Tibial artery (tissue), 4 donors: ENCODE measurements at places on chromosomes 2 and 18.

DNA sequence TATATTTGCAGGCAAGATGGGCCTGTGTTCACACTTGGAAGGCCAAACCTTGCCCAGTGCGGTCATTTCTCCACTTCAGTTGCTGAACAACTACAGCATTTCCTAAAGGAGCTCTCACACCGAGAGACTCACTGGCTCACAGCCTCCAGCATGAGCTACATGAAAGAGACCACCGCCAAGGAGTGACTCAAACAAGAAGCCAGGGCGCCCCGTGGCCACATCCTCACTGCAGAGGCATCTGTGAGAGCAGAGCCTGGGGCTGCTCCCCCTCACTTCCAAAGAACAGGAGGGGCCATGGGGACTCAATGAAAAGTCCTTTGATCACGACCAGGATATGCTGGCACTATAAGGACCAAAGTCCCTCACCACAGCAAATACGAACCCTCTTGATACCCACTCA, 50.0 kb downstream of the TMEM163 start:
- no peak for DNase-seq

DNA sequence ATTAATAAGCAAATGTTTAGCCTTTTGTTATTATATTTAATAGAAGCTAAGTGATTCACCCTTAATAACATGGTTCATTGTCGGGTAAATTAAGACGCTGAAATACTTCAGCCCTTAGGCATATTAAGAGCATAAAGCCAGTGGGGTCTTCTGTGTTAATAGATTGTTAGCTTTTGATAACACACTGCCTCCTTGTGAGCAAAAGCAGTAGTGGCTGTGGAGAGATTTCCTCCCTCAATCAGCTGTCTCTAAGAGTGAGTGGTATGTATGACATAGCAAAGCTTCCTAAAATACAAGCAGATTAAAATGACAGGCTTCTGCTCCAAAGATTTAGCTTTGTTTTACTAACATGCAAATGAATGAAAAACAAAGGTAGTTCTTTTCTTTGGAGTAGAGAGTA, 143.7 kb upstream of the SYT4 start:
- no peak for DNase-seq

DNA sequence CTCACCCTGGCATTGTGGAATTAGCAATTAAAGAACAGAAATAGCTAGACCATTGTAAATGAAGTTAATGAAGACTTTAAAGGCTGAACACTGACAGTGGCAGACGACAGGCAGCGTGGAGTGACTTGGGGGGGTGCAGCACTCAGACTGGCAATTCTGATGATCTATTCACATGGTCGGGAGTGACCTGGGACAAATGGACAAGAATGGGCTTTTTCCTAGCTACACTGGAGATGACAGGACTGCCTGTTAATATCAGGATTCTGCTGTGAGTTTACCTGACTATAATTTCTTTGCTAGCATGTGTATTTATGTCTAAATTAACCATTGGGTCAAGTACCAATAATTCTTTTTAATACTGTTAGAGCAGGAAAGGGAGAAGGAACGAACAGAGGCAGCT, 199.6 kb downstream of the FBXO15 start:
- no peak for DNase-seq

DNA sequence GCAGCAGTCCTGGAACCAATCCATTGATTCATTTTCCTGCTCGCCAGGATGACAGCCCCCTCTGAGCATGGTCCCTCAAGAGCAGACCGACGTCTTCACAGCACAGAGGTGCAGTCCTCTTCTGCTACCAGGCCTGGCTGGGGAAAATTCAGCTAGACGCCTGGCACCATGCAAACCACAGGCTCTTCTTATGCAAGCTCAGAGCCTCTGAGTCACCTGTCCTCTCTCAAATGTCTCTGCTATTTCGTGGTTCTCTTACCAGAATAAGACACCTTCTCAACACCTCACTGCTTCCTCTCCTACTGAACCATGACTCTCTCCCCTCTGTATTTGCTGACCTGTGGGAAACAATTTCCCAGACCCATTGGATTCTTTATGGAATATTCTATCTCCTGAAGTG, 79.8 kb upstream of the CYRIA start:
- no peak for DNase-seq

DNA sequence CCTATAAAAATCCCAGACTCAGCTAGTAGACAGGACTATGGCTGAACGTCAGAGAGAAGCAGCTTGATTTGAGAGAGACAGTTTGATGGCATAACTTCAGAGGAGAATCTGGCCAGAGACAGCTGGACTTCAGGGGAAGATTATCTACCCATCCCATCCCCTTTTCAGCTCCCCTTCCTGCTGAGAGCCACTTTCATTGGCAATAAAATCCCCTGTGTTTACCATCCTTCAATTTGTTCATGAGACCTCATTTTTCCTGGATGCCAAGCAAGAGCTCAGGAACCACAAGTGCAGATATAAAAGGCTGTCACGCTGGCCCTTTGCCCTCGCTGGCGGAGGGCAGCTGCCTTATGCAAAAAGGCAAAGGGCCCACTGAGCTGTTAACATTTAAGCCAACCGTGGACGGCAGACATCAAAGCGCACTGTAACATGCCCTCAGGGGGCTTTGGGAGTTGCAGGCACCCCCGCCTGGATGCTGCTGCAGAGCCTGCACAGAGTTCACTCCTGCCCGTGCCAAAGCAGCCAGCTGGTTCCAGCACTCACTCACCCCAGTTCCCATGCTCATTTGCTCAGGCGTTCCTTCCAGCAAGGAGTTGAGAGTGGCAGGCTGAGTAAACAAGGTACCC, 164.3 kb upstream of the PGAP1 start:
- no peak for DNase-seq

DNA sequence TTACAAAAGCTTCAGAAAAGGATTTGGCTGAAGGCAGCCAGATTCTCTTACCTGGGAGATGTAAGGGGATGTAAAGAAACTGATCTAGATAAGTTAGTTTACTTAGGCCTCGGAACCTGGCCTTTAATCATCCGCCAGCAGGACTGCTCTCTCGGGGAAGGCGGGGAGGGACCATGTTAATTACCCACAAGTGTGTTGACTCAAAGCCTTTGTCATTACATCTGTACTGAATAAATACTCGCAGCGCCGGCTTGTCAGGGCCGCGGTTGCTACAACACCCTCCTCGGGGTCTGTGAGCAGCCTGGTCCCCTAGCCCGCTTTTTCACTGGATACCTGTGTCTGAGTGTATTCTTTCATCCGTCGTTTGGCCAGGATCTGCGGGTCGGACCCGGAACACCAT, 6.7 kb downstream of the CHMP3 start:
- no peak for DNase-seq

DNA sequence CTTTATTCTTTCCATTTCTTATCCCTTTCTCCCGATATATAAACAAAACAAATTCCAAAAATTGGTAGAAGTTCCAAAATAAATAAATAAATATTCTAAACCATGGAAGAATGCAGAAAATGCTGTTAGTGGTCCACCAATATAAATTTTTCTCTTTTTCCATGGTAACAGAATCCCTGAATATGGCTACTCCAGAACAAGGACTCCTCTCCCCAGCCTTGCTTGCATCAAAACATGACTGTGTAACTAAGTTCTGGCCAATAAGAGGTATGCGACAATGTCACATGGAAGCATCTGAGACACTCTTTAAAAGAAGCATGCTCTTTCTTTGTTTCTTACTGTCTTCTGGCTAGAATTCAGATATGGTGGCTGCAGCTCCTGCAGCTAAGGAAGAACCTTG, 325.1 kb upstream of the TANK start:
- DNase-seq: no peak

DNA sequence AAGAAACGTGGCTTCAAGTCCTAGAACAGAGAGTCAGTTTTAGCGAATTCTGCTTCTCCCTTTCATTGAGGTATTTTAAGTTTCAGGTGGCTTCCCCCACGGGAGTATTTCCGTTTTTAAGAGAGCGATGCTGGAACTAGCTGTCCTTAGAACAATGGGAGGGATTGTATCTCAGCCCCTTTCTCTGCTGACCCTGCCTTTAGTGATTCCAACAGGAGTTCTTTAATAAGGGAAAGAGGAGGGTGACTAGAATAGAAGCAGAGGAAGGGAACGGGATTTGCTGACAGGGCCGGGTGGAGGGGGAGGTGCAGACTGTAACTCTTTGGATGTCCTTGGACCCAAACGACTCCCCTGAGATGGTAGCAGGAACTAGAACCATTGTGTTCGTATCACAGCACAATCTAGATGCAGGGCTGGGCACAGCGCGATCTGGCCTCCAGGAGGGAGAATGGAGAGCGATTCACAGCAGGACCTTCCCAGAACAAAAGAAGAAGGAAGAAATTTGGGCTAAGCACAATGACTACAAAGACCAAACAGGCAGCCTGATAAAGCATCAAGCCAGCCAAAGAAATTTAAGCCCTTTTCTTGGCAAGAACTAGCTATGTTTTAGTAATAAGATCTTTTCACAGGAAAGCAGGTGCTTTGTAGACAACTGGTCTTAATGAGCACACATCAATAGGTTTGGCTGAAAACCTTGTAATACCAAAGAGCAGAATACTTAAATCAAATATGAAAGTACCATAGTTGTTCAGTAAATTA, 15.8 kb upstream of the RTTN start:
- DNase-seq: no peak

DNA sequence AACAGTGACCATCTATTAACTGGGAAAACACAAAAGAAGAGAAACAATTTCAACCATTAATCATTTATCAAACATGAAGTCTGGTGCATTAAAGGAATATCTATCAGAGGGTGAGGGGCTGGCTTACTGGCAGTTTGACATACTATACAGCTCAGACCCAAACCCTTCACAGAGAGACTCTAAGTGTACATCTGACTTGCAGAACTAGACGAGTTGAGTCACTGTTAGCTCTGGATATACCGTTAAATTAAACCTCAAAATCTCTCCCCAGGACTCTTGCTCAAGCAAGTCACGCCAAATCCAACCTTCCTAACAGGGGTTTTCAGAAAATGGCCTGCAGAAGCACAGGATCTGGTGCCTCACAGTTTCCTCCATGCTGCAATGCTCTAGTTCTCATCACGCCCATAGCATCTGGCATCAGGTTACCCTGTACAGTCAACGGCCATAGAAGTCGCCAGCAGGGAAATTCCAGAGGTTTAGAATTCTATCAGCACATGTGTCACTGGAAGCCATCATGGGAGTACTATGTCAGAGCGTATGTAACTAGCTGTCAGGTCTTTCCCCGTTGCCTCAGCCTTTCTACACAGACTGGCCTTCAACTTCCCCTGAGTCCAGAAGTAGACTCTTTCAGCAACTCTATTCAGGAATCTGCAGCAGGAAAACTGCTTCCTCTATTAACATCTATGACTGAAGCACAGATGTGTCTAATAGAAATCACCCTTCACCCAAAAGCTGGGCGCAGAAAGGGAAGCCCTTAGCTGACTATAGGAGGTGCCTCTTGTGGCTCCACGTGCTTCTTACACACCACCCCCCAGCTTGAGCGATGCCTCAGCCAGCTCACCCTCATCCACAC, 9.3 kb downstream of the TGOLN2 start:
- DNase-seq: peak; percentile 65

DNA sequence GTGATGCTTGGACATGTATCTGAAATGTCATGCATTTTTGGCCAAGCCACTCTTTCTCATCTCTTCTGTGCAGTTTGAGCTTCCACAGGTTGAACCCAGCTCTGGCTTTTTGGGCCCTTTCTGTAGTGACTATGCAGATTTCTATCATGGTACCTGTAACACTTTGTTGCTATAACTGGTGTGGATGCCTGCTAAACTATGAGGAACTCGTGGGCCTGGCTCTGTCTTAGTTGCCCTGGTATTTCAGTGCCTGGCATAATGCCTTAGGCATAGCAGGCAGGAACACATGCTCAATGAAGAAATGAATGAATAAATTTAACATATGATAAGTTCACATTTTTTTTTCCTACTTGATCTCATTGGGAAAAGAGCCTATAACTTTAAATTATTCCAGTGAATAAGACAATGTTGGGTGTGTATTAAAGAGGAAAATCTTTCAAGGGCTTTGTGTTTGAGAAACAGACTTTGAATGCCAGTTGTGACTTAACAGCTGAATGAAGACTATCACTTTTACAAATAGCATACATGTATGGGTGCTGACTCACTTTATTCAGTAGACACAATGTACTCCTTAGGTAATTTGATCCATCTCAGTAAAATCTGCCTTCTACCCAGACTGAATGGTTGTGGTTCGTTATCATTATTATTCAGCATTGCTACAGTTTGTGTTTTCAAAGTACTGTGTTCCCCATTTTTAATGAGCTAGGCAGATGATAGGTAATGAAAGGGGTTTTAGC, 86.4 kb upstream of the MAP4K3 start:
- no peak for DNase-seq

GRCh38 chr18:52339891-52340371, at the start of gene DCC:
TSS of gene DCC (plus strand) at chr18:52340197. CDS start at chr18:52340788, 591 bp downstream.
- no peak for DNase-seq

DNA sequence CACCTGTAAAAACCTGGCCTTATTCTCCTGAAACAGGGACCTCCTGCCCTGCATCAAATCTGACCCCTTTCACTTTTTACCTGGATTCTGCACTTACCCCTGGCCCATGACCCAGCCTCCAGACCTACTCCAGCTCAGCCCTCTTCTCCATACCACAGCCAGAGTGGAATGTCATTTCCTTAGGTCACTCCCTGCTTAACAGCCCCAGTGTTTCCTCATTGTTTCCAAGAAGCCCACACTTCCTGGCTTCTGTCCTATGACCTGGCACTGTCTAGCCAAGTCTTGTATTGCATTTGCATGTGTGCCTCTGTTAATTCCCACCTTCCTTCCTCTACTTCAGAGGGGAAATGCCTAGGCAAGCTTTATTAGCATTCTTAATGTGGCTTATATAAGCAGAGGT, 51.4 kb upstream of the TRIB2 start:
- no peak for DNase-seq

DNA sequence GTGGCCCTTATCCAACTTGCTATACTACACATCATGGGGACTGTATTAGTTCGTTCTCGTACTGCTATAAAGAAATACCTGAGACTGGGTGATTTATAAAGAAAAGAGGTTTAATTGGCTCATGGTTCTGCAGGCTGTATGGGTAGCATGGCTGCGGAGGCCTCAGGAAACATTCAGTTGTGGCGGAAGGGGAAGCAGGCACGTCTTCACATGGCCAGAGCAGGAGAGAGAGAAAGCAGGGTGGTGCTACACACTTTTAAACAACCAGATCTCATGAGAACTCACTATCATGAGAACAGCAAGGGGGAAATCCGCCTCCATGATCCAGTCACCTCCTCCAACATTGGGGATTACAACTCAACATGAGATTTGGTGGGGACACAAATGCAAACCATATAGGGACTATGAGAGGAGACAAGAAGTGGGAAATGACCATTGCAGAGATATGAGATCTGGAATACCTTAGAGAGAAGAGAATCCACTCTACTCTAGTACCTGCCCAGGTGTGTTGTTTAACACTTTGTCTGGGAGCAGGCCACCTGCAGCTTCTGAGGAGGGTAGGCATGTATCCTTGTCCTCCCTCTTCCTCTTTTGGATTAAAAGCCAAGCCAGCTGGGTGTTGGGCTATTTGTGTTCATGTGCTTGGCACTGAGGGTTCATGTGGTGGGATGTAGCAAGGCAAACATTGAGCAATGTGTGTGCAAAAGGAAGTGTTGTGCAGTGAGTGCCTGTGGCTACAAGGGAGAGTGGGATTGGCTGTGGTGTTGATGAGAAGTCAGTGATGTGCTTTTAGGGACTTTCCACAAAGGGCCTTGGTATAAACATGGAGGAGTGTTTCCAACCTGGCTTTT, 22.8 kb downstream of the TTLL4 start:
- DNase-seq: peak; percentile 61

GRCh38 chr2:24214880-24215279, 40.0 kb downstream of the FAM228A start:
- DNase-seq: no peak
